Myocyte (in vitro differentiated cells): ENCODE measurements at places on chromosomes 13 and 19. TPM values are rescaled to one million over a fixed set of nuclear protein-coding genes. Genes with fewer than 3 reads are reported as not detected.

DNA sequence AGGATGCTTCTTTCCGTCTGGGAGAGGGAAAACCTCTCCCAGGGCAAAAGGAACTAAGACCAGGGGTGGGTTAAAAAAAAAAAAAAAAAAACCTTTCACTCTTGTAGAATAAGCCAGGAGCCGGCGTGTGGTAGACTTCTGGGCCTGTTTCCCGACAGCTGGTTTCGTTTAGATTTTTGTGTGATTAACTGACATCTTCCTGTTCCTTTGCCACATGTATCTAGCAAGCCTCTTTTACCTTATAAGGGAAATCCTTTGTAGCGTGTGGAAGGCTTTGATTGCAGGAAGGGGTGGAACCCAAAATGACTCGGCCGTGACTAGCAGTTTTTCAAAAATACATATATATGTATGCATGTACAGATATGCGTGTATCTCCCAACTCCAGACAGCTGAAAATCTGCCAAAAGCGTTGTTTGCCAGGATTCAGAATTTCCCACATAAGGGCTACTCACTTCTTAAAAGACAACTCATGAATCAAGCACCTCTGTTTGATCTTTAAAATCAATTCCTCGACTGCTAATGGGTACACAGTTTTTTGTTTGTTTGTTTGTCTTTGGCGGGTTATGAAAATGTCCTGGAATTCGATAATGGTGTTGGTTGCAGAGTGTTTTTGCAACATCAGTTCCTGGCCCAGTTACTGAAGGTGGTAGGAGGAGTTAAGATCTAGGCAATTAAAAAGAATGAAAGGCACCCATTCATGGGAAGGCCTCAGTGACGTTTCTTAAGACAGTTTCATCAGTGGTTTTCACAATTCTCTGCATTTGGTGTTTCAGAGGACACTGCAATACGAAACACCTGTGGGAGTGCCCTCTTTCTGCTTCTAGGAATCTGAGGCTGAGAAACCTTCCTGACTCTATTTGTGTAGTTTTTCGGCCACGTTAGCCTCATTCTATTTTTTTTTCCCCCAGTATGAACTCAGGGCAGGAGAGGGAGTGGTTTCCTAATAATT, 2.7 kb downstream of the TPM4 start:
- peak; percentile 88 for DNase-seq

DNA sequence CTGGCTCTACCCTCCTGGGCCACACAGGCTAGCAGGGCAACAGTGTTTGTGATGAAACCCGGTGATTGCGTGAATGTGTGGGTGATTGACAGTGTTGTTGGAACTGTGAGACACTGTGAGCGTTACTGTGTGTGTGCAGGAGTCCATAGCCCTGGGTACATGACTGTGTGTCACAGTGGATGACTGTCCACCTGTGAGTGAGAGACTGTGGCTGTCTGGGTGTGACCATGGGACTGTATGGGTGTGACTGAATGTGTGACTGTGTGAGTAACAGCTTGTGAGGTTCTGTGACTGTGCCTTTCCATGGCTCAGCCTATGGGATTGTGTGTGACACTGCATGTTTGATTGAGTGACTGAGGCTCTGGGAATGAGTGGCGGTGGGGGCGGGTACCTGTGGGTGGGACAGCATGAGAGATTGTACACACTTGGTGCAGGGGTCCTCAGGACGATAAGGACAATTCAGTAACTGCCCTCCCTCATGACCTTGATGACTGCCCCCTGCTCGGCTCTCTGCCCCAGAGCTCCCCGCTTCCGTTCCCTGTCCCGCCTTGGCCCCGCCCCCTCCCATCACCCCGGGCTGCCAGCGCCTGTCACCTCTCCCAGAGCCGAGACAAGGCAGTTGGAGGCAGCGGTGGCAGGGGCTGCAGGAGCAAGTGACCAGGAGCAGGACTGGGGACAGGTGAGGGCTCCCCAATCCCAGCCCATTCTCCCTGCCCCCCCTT, at the start of gene GIPR:
Gene GIPR (plus strand): TSS at position 602 of the 722 bp plus-strand sequence. CDS start 1,300 bp downstream, outside the sequence.
- DNase-seq = peak; percentile 16

DNA sequence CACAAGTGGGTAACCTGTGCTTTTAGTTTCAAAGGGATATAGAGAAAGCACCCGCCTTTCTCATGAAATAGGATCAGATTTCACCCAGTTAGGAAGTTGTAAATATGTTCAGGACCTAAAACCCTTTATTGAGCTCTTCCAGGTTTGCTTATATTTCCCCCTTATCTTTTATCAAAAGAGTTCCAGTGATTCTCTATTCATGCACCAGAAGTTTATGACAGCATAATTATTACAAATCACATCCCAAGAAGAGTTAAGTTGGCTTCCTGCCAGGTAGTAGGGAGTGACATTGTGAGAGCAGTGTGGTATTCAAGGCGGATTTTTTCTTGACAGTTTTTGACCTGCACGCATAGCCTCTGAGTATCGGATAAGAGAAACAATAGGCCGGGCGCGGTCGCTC, 190.3 kb downstream of the STK24 start:
- DNase-seq = no peak

The POU2F2 gene
- 0.03 TPM in 1 of 2 replicates, not detected in the other for total RNA-seq

DNA sequence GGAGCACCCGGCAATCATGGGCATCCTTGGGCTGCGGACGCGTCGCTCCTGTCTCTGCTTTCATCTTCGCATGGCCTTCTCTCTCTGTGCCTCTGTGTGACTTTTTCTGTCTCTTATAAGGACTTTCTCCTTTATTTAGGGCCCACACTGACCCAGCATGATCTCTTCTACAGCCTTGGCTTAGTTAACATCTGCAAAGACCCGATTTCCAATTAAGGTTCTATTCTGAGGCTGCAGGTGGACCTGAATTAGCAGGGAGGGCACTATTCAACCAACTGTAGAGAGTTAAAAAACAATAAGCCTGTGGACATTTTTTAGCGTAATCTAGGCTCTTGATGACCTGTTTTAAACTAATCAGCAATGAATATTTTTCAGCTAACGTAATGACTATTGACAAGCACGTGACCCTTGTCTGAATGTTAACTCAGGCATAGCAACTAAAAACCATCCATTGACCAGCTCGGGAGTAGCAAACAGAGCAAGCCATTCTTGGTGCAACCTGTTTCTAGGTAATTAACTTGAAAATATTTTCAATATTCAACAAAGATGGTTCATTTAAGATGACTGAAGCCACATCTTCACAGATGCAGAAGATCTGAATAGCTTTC, 15.2 kb downstream of the F10 start:
- no peak for DNase-seq
